ENCODE measurements at places on chromosomes 1 and 21. TPM values are rescaled to one million over a fixed set of nuclear protein-coding genes. Genes with fewer than 3 reads are reported as not detected.

ZNF697 gene
- 1.1 TPM for total RNA-seq

FLG2 gene
- not detected for total RNA-seq

SEMA4A gene
- total RNA-seq, result 13.2 TPM

CDC7 gene
- 25.7 TPM for total RNA-seq

RIPPLY3 gene
- total RNA-seq, result 0.10 TPM

PGLYRP4 gene
- total RNA-seq, result not detected
